ENCODE measurements at places on chromosomes 7 and 10.

DNA sequence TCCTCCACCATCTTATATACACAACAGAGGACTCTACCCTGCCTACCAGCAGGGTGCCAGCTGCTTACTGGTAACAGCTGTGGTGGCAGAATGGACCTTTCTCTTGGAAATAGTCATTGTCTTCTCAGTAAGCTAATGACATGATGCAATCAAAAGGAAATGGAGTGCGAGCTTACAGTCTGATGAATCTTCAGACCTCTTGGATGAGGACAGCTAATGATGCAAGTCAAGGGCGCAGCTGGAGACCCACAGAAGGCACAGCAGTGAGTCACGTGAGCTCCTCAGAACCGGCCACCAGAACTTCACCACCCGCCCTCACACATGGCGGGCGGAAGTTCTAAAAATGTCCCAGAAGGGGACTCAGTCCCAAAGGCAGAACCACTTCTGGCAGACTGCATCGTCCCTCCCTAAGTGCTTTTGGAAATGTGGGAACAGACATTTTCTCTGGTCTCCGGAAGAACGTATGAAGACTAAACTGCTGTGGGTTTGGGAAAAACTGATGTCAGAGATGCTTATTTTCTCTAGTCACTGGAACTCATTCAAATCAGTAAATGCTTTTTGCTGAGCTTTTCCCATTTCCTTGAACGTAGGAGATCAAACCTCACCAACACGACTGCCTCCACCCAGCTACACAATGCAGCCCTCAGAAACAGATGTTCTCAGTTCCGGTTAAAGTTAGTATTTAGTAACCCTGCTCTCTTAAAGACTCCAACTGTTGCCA is 96.4 kb downstream of the FAS start:
- DNase-seq, result no peak

DNA sequence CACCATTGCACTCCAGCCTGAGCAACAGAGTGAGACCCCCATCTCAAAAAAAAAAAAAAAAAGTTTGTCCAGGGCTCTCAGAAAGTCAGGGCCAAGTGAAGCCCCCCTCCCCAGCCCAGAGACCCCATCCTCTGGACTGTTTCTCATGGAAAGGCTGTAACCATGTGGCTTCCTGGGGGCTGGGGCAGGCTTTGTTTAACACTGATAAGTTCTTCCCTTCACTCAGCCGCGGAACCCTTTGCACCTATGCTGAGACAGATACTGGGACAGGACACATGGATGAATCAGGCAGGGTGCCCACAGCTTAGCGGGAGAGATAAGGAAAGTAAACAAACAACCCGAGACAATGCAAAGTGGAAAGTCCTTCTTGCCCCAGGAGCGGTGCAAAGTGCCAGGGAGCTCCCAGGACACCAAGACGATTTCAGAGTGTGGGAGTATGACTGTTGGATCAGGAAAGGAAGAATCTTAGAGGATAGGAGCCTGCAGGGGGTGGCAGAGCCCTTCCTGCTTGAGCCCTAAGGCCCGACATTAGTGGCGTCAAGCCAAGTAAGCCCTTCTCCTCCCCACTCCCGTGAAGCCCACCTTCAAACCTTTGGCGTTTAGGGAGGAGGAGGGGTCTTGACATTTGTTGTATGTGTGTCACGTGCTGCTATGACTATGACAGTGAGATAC is 11.6 kb downstream of the MLXIPL start:
- no peak for DNase-seq

DNA sequence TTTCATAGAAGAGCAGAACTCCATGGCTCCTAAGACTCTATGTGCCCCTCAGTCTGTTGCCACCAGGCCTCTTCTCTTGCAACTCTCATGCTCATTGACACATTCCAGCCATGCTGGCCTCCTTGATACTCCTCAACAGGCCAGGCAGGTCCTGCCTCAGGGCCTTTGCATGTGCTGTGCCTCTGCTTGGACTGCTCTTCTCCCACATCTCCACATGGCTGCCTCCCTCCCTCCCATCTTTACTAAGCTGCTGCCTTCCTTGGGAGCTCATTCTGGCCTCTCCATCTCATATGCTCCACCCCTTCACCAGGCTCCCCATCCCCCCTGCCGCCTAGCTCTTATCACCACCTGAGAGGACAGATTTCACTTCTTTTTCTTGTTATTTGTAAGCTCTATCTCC is 103.8 kb upstream of the GPR26 start:
- no peak for DNase-seq

GRCh38 chr7:90771281-90771680 is 175.2 kb downstream of the CDK14 start:
- DNase-seq, result no peak

DNA sequence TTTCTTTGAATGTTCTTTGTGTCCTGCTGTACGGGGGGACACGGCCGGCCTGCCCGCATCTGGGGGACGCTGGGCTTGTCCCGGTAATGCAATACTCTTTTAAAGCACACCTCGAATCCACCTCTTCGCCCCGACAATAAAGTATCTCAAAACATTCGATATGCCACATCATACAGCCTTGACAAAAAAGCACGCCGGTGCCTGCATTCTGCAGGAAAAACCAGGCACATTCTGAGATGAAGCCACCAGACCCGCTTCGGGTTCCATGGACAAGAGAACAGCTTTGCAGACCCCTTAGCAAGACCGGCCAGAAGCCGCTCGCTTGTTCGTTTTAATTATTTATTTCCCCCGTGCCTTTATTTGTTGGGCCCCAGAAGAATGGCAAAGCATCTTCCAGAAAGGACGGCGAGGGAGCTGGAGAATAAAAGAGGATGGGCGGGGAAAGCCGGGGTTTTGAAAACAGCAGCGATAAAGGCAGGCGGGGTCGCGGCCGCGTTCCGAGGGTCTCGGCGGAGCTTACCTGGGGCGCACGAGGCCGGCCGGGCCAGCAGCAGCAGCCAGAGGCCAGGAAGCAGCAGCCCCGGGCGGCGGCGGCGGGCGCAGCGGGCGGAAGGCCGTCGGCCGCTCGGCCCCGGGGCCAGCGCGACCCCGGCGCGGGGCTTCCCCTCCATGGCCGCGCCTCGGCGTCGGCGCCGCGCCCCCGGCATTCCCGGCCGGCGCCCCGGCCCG is 462 bp downstream of the KIAA1549 start:
- peak; percentile 3 for DNase-seq

- no peak for DNase-seq
Observed at GRCh38 chr7:155965010-155965409, 152.7 kb upstream of the SHH start.

DNA sequence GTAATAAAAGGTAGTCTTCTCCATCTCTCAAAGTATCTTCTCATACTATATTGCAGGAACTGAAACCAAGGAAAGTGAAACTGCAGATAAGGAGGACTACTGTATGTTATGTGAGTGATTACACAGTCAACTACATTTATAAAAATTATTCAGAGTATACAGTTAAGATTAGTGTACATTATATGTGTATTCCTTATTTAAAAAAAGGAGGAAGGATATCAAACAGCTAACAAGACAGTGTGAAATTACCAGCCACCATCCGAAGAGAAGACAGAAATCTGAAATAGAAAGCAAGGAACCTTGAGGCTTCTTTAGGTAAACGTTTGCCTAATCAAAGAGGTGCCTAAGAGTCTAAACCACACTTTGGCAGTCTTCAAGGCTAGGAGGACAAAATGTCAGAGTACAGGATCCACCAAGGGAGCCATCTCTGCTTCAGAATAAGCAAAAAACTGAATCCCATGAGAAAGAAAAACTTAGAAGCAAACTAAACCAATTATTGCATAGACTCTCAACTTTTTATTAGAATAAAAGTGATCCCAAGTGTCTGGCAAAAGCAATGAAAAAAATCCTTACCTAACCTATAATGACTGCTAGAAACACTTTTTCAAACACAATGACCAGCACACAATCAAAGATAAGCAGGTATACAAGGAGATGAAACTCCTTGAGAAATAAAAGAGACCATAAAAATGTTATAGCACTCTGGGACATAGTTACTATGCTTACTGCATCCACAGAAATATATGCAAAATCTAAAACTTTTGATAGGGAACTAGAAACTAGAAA is 6.4 kb downstream of the USP6NL start:
- no peak for DNase-seq

DNA sequence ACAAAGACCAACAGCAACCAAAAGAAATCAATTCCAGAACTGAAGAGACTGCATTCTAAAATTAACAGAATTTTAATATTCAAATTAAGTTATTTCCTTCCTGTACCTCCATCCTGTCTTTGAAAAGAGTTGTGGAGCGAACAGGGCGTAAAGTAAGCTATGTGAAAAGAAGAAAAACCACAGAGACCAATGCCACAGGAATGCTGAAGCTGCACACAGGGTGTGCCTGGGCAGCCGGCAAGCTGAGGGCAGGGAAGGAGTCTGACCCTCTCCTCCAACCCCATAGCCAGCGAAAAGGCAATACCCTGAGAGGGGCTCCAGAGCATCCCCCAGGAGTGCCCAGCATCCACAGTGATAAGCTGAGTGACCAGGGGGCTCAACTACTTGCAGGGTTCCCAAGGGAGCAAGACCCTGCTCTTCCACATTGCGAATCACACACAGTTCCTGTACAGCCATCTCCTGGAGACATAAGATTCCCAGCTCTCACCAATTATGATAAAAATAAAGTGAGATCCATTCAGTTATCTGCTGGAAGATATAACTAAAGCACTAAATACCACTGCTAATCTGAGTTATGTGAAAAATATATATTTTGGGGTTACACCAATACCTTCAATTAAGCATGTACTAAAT is 93.8 kb downstream of the PARD3 start:
- no peak for DNase-seq

DNA sequence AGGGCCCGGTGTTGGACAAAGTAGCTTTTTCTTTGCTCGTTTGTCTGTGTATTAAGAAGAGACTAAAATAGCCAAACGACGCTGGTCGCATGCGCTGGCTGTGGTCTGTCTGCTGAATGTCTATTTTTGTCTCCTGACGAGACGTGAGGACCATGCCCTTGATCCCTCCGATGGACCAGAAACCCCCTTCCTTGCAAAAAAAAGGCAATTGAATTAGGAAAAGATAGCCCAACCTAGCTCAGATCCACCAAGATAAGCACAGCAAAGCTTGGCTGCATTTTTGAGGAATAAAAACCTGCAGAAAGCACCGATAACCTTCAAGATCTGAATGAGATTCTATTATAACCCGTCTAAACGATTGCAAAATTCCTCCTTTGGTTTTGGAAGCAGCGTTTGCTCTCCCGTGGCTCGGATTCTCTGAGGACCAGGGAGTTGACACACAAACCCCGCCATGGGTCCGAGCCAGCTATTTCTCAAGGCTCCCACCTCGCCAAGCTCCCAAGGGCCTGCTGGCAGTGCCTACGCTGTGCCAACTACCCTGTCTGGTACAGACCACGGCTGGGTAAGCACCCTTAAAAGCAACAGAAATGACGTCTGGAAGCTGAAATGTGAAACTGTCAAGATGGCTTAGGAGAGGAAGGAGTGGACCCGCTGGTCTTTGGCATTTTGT is 17.7 kb upstream of the TTYH3 start:
- no peak for DNase-seq

DNA sequence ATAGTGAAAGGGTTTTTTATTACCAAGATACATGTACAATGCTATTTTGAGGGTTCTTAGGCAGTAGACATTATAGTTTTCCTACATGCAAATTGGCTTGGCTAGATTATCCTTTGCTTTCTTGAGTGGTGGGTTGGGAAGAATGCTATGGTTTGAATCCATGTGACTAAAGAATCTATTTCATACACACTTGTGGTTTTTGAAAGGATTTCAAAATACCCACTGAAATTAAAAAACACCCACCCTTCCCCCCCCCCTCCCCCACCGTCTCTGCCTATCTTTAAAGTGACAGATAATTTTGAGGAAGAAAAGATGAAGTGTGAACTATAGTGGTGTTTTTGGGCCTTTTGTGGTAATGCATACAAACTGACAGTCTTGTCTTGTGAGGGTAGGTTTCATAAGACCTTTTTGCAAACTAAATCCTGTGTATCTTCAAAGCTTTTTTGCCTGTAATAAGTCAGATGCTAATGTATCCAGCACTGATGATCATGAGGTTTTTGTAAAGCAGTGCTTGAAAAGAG is 90.9 kb downstream of the TPST1 start:
- no peak for DNase-seq

- DNase-seq, result no peak
Observed at GRCh38 chr7:47379629-47380324, 202.1 kb downstream of the TNS3 start.

GRCh38 chr7:151623766-151624165 is 104.1 kb upstream of the RHEB start:
- no peak for DNase-seq

All from stimulated activated CD4-positive, alpha-beta T cell treated with anti-CD3 and anti-CD28 coated beads, TNF-alpha, amount 100 ng/mL, for 4 hours (primary cell).